ENCODE measurements at places on chromosomes 1 and 21.
A peak's percentile ranks its signal among the peaks of the same experiment; 100 is the strongest.

- no peak for DNase-seq
These were observed 44.0 kb downstream of the GPR161 start for GRCh38 chr1:168092566-168093355.

DNA sequence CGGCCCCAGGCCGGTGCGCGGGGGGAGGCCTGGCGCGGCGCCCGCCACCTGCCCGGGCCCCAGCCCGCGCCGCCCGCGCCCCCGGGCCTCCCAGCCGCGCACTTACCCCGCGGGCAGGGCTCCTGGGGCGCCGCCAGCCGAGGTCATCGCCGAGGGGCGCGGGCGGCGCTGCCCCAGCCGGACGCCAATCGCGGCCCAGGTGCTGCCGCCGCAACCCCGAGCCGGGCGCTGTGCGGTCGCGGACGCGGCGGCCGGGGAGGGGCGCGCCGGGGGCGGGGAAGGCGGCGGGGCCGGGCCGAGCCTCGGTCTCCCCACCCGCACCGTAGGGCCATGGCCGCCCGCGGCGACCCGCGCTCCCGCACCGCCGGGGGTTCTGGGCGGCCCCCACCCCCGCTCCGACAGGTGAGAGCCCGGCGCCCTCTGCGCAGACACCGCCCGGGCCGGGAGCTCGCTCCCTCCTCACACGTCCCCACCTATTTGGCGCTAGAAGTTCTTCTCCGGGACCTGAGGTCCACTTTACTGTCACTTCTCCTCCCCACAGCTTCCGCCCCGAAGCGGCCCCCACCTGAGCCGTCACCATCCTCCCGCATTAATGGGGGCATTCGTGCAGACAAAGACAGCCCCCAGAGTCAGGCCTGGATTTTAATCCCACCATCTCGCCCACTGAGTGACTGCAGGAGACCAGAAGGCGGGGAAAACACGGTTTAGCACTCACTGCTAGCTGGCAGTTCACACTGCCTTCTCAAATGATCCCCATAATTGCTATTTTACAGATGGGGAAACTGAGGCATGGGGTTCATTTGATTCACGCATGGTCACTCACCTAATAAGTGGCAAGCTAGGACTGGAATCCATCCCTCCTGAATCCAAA is at the start of gene TTC39A:
TTC39A (minus strand) TSS at position 232 of the 871 bp plus-strand sequence; CDS start at position 147, 85 bp downstream.
- DNase-seq, result no peak

DNA sequence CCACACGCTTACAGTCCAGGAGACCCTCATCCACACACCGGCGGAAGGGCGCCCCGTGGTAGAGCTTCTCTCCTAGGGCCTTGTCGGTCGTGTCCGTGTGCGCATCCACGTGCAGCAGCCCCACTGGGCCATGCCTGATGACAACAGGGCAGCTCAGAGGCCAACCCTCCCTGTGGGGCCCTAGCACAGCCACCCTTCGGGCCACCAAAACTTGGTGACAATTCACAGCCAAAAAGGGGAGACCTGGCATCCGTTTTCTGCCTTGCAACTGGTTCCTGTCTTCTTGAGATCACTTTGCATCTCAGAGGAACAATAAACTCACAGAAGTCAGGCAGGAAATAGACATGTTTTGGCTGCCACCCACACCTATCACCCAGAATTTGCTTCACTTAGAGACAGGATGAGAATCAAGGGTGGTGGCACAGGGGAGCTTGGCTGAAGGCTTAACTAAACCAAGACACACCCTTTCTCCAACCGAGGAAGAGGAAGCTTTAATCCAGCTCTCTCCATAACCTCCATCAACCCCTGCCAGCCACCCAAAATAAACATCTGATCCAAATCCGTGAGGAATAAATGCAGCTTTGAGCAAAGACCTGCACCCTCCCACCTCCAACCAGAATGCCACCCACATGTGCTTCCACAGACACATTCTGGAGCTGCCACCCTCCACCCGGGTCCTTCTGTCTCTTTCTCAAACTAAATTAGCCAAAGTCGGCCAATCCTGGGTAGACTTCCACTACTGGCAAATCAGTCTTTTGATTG is 5.7 kb downstream of the AGMAT start:
- DNase-seq, result no peak

DNA sequence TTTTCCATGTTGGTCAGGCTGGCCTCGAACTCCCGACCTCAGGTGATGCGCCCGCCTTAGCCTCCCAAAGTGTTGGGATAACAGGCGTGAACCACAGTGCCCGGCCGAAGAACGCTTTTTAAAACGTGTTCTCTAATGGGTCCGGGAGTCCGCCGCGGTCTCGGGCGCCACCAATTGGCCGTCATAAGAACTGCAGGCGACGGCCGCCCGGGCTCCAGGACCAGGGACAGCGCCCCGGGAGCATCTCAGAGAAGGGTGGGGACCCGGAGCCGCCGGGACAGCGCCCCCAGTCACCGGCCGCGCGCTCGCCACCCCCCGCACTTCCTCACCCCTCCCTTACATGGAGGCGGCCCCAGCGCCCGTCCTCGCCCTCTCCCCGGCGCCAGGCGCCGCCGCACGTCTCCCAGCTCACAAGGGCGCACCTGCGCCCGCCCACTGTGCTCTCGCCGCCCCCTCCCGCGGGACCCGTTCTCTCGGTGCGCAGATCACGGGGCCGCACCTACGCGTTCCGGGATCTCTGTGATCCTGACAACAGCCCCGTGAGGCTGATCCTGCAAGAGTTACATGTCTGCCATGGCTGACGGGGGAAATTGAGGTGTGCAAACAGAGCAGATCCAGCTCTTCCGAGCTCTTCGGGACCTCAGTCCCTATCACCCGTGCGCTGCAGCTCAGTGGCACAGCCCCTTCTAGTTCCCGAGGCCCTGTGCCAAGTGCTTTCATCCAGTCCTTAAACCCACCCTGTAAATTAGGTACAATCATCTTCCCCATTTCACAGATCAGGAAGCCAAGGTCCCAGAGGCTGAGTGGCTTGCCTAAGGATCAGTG is 9.8 kb downstream of the RAP1GAP start:
- no peak for DNase-seq

DNA sequence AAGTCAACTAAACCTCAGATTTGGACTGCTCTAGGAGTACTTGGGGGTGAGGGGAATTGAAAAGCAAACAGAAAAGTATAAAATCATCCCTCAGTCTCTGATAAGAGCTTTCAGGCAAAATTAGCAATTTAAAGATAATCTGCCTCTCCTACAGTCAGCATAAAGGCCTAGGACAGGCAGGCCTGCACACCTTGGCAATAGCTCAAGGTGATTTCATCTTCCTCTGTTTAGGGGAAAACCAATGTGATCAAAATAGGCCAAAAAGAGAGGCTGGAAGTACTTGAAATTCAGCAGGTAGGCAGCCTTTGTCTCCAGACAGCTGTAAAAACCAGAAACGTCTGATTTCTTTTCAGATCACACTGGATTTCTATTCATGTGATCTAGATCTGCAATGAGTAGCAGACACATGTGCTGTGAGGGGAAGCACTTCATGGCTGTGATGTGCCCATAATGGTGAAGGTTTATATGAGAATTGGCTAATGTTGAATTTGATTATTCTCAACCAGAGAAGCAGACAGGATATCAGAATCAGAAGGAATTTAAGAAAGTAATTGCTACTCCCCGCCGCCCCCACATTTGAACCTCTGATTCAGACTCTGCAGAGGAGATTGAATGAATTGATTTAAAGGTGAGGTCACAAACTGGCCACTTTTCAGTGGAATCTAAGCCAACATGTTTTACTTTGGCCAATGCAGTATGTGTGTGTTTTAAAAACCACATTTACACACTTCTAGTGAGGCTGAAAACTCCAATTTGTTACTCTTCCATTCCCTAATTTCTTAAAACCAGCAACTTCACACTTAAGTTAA is 45.8 kb upstream of the DNASE2B start:
- no peak for DNase-seq

DNA sequence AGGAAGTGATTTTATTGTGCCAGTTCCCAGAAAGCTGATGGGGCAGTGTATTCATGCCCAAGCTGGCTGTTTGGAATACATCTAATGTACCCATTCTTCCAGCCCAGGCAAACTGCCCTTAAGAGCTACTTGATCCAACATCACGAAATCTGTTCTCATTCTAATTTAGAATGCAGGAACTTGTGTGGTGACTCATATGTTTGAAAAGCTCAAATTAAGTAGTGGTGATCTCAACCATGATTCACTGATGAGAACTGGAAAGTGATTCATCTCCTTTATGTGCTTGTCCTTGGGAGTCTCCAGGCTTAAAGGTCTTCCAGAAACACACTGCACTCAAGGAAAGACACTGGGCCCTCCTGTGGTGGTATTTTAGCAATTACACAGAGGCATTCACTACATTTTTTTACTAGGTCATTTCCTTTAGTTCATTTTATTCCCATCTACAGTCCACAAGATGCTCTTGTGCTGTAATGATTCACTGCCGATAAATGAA is 65.4 kb downstream of the RPE65 start:
- DNase-seq, result peak; percentile 90

GRCh38 chr1:49841767-49842166 is 182.0 kb downstream of the AGBL4 start:
- DNase-seq, result no peak

DNA sequence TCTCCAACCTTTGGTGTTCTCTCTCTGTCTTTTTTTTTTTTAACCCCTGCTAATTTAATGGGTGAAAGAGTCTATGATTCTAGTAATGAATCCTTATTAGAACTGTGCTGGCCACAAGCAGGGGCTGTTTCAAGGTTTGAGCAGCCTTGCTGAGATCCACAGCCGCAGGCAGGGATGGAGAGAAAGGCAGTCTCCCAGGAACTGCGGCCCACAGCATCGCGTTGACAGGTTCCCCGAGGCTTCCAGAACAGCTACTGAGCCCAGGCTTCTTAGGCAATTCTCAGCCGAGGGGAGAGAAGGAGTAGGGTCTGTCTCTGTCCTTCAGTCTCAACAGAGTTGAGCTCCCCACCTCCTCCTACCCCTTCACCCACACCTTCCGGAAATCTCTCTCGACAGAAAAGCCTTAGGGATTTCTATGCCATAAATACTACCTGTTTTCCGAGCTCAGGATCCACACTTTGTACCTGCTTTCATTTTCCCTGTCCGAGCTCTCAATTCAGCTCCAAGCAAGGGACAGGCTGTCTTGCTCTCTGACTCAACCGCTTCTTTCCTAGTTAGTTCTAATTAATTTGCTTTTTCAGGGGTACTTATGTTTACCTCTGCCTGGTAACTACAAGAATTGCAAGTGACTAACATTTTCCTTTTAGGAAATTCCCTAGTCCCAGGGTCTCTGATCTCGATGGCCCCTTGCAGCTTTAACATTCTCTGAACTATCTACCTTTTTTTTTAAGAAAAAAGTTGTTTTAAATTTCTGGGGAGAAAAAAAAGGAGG is 6.7 kb upstream of the CASZ1 start:
- no peak for DNase-seq

DNA sequence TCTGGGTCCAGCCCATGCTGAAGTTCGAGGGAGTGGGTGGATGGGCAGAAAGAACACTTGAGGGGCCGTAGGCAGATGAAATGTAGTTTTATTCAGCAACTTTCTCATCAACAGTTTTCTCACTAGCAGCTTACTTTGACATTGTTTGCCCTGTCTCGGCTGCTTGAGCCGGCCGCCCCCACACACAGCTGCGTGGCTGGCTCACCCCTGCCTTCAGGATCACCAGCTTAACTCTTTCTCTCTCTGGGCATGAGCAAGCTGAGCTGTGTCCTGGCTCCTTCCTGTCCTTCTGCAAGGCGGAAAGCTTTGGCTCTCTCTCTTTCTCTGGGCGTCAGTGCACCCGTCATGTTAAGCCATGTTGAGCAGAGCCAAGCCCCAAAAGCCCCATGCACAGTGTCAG is 104.4 kb upstream of the GNG12 start:
- no peak for DNase-seq

GRCh38 chr1:41435570-41436178 is 48.8 kb downstream of the EDN2 start:
- DNase-seq, result no peak

DNA sequence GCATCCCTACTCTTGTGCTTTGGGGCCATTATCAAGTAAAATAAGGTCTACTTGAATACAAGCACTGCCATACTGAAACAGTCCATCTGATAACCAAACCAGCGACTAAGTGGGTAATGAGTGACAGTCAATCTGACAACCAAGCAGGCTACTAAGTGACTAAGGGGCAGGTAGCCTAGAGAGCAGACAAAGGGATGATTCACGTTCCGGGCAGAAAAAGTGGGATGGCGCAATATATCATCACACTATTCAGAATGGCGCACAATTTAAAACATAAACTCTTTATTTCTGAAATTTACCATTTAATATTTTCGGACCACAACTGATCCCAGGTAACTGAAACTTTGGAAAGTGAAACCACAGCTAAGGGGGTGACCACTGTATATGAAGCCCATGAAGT is 17.7 kb downstream of the NGF start:
- no peak for DNase-seq

DNA sequence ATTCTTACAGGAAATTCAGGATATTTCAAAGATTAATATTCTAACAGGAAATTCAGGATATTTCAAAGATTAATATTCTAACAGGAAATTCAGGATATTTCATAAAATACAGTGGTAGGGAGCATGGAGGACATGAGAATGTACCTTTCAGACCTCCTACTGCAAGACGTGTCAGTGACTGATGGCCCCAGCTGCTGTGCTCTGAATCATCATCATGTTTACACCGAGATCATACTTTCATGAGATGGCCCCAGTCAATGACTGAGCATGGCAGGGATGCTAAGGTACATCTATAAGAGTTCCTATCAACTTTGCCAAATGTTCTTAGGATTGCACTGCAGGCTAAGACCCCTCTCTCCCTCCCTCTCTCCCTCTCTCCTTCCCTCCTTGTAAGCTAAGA is 69.0 kb downstream of the HFM1 start:
- no peak for DNase-seq

- no peak for DNase-seq
These were observed 337.0 kb downstream of the MATN1 start for GRCh38 chr1:30386156-30386926.

DNA sequence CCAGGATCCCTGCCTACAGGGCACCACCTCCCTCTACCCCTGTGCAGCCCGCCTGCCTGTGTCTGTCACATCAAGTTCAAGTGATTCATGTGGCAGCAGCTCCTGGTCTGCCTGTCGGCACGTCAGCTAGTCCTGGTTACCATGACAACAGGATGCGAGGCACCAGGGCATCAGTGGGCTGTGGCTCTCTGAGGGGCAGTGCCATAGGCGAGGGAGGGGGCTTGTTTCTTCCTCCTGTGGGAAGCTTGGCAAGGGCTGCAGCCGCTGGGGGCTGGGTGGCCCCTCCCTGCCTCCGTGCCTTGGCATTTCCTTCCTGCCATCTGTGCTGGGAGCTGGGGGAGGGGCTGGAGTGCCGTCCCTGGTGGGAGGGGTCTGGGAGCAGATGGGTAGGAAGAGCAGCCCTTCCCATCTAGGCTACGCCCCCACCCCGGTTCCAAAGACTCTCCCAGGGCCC is 43.1 kb downstream of the FOXO6 start:
- DNase-seq, result peak; percentile 51

GRCh38 chr1:157106813-157107189 is 7.2 kb upstream of the ETV3L start:
- DNase-seq, result no peak

- DNase-seq, result no peak
These were observed 43.2 kb downstream of the PHACTR4 start for GRCh38 chr1:28412731-28413130.
